ENCODE measurements at places on chromosomes 1 and 21.
A peak's percentile ranks its signal among the peaks of the same experiment; 100 is the strongest.

DNA sequence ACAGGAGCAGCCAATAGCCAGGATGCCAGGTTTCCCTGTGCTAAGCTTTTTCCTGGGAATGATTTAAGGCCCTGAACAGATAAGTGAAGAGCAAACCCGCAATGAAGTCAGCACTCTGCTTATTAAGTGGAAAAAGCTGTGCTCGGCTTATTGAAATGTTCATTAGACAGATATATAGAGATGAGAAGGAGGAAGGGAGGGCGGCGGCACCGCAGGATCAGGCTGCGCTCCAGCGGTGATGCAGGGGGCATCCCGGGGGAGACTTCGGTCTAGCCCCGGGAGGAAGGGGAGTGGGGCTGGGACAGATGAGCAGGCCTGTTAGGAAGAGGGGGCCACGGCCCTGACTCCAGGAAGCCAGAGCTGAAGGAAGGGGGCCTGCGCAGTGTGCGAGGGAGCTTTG is 115.0 kb downstream of the TMEM53 start:
- no peak for DNase-seq

DNA sequence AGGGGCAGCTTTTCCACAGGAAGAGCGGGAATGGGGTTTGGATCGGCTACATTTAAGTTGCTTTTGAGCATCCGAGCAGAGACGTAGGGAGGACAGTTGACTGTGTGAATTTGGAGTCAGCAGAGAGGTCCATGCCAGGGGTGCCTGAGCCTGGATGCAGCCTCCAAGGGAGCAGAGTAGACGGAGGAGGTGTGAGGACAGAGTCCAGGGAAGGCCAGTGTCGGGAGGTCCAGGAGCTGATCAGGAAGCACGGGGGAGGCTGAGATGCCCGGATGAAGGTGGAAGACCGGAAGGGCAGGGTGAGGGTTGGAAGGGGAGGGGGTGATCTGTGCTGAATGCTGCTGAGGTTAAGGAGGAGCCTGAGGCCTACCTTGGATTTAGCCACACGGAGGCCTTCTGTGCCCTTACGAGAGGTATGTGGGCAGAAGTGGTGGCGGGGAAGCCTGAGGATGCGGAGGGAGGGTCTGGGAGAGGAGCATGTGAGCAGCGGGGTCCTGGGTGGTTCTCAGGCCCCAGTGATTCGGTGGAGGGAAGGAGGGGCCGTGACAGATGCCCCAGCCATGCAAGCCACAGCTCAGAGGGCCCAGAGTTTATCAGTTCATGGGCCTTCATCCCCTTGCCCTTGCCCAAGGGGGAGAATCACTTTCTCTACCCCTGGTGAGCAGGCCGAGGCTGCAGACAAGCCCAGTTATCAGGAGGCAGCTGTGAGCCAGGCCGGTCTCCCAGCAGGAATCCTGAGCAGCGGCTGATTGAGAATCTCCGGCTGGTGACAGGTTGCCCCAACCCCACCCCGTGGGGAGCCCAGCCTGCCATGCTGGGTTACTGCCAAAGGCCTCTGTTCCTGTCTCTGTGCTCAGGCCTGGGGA is 54.0 kb upstream of the ACTL8 start:
- no peak for DNase-seq

DNA sequence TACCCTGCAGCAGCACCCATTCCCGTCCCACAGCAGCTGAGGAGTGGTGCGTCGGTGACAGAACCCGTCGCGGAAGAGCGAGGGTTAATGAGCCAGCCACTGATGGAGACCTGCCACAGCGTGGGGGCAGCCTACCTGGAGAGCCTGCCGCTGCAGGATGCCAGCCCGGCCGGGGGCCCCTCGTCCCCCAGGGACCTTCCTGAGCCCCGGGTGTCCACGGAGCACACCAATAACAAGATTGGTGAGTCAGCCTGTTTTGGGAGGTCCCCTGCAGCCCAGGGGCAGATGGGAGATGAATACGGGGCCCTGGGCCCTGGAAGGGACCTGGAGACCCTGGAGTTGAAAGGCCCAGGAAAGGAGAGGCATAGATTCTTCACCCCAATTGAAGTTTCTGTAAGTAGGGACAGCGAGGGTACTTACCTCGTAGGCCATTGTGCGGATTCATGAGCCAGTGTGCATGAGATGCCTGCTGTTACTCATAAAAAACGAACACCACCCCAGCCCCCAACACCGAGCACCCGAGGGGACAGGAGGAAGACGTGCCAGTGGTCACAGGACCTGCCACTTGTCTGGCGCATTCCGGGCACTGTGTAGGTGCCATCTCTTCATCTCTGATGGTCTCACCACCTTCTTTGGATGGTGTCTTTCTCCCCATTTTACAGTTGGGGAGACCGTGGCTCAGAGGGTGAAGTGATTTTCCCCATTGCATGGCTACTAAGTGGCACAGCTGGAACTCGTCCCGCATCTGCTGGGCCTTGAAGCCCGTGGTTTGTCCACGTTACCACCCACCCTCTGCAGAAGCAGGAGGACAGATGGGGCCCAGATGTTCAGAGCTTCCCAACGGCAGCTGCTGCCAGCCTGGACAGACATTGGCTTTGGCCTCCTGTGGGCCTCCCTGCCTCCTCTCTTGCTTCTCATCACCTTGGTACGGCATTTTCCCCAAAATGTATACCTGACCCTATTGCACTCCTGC is 28.3 kb upstream of the TNFRSF1B start:
- DNase-seq = no peak

- DNase-seq = peak; percentile 31
These were observed 15.9 kb downstream of the INKA2 start for GRCh38 chr1:111723091-111723806.

DNA sequence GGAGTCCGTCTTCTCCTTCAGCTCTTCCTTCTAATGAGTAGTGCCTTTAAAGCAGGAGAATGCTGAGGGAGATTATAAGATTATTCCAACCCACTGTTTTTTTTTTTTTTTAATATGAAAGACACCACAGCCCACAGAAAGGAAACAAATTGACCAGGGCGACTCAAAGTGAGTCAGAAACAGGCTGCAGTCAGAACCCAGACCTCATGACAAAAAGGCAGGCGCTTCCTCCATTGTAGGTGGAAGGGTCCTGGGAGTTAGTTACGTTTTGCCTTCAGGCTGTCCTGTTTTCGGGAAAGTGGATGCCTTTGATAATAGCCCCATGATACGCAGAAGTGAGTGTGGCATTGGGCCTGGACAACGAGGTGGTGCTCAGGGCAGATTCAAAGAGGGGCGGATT is 21.0 kb downstream of the PLXNA2 start:
- no peak for DNase-seq

DNA sequence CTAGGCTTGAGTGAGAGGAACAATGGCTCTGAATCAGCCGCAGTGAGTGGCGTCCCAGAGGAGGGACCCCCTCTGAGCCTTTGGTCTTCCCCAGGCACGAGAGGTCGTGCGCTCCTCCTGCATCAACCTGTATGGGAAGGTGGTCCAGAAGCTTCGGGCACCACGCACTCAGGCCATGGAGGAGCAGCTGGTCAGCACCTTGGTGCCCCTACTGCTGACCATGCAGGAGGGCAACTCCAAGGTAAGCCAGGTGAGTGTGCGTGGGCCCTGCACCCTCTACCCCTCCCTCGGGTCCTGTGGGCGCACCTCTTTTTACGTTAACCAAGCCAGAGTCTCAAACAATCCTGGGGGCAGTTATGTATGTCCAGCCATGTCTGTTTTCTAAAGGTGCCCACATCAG is 13.7 kb upstream of the TTC4 start:
- no peak for DNase-seq

DNA sequence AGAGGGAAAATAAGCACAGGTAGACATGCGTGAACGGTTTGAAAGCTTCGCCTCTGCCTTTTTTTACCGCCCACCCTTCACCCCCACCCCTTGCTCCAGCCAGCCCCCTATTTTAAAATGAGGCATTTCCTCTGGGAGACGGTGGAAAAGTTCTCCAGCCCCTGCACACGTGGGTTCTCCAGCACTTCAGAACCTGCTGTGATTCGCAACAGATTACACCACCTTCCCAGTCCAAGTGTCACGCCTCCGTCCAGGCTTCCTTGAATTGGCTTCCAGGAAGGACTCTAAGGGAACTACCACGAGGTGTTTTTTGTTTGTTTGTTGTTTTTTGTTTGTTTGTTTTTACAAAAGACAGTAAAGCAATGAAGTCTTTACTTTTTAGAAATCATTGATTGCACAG is 2.6 kb downstream of the LRRC7 start:
- no peak for DNase-seq

GRCh38 chr21:42971897-42972275 is 2.5 kb upstream of the PKNOX1 start:
- no peak for DNase-seq

DNA sequence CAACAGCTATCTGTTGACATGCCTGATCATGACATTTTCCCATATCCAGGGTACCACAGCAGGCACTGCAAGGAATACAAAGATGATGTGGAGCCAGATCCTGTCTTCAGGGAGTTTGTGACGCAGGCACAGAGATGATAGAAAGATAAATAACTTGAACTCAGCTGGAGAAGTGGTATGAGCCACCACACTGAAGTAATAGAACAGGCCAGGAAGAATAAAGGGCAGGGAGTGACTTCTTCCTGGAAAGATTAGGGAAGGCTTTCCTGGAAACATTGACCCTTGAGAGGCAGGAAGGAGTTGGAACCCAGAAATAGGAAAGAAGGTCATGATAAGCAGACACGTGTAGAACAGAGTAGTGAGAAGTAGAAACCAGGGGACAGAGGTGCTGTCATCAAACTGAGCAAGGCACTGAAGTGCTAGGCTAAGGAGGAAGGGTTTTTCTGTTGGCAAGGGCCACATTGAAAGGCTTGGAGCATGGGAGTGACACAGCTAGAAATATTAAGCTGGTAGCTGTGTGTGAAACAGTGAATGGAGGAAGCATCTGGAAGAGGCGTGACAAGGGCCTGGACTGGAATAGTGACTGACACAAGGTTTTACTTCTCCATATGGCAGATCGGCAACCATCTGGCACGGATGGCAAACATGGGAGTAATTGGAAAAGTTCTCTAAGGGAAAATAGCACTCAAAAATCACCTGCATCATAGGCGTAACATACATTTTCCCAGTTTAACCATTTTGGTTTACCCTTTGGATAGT is 68.4 kb downstream of the AK5 start:
- DNase-seq = no peak

DNA sequence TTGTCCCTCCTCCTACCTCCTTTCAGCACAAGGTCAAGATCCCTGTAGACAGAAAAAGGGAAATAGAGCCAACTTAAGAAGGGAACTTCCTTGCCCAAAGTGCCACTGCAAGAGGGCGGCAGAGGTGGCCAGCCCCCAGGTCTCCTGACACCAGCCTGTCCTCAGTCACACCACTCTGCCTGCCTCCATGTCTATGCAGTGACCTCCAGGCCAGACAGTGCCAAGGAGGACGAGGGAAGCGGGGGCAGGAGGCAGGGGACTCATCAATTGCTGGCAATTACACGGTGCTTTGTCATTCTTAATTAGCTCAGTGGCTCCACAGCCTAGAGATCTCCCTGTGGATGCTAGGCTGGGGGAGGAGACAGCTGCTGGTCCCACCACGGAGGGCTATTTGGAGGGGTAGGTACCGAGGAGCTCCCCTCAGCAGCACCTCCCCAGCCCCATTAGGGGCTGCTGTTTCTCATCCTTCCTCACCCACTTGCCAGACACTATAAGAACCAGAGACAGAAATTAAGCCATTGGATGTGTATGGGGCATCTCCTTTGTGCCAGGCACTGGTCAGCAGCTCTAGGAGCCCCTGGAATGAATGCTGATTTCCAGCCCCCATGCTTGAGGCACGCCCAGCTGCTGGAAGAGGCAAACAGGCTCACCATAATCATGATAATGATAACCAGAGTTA is 6.1 kb upstream of the LDLRAP1 start:
- DNase-seq = no peak

DNA sequence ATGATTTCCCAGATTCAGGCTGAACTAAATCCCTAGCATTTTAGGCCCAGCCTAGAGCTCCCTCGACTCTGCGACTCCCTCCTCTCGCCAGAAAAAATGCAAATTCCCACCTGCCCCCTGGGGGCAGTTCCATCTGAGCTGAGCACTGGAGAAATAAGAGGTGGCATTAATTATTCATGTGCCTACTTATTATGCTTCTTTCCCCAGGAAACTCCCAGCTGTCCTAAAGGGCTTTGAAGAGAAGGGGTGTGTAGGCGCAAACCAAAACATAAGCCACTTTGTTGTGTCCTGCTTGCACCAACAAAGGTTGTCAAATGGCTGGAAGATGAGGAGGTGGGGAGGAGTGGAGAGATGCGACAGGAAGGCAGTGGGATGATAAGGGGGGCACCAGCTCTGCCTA is 41.4 kb upstream of the GOLT1A start:
- DNase-seq = no peak

- DNase-seq = no peak
These were observed 1.5 kb upstream of the KIF17 start for GRCh38 chr1:20719261-20719660.

- peak; percentile 16 for DNase-seq
These were observed 33.5 kb upstream of the C1orf53 start for GRCh38 chr1:197868751-197869489.

DNA sequence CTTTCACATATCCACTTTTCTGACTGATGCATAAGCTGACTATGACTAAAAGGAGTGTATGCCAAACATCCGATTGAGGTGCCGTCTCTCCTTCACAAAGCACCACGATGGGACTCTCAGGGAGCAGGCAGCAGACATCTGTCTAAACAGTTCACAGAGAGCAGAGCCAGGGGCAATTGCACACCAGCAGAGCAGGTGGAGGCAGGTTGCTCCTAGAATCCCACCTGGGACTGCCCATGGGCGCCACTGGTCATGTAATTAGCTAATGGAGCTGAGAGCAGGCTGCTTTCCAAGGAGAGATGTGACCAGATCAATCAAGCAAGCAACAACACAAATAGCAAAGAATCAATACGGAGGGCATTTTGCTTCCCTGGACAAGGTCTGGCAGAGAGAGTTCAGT is 30.5 kb upstream of the COA6 start:
- DNase-seq = no peak

GRCh38 chr1:29651246-29651645 is 414.9 kb downstream of the PTPRU start:
- no peak for DNase-seq
